ENCODE measurements at places on chromosomes 5 and 9. TPM values are rescaled to one million over a fixed set of nuclear protein-coding genes. Genes with fewer than 3 reads are reported as not detected.

The IL13 gene
- not detected for total RNA-seq

The RFESD gene
- total RNA-seq: 98.0 TPM

The ZFP2 gene
- 0.56 TPM for total RNA-seq

The PTGES gene
- not detected for total RNA-seq

The CCL28 gene
- total RNA-seq: 1.0 TPM

GRCh38 chr5:172162323-172162986 lies 25.6 kb downstream of the STK10 start:
- no peak overlapping the region for H3K27ac ChIP-seq
- no peak overlapping the region for H3K4me3 ChIP-seq
- H3K4me1 ChIP-seq: no peaks in the 10 kb centered on the region
- no peak for DNase-seq
- H3K27me3 ChIP-seq: no peaks in the 10 kb centered on the region

- H3K36me3 ChIP-seq: no peaks in the 10 kb centered on the region
- no peak for DNase-seq
- H3K4me1 ChIP-seq: peaks cover 19% of the 10 kb centered on the region
- H3K4me3 ChIP-seq: no peak overlapping the region
- H3K27ac ChIP-seq: no peak overlapping the region
Observed at GRCh38 chr5:135016861-135017290, 17.2 kb downstream of the PITX1 start.

- H3K27me3 ChIP-seq: no peaks in the 10 kb centered on the region
- no peak overlapping the region for H3K4me3 ChIP-seq
- peaks cover 3% of the 10 kb centered on the region for H3K4me1 ChIP-seq
- H3K27ac ChIP-seq: no peak overlapping the region
- H3K36me3 ChIP-seq: no peaks in the 10 kb centered on the region
Observed at GRCh38 chr5:143376911-143377813, 26.3 kb downstream of the NR3C1 start.

DNA sequence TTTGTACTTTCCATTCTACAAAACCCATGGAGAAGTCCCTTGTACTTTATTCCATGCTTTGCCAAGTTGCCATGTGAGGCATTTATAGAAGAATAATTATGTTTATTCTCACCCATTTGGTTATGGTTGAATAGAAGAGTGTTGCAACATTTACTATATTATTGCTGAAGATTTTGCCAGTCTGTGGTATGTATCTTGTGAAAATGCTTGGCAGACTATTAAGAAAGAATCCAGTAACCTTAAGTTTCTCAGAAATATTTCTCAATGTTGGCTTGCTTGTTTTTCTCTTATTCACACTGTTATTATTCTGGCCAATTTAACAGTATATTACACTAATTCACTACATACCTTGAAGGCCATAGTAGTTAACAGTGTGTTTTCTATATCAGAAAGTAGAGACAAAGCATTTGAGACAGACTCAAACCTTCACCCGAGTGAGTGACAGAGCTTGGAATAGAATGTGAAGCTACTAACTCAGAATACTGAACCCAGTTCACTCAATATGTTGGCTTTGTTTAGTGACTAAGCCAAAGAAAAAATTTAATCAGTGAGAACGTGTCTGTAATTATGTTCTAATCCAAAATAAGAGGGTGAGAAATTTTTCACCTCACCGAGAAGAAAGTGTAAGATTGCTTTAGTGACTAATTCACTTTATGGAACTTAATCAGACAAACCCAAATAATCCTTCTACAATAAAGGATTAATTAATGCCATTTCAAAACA lies 184.4 kb downstream of the CWC27 start:
- H3K27ac ChIP-seq: no peak overlapping the region
- no peak overlapping the region for H3K4me3 ChIP-seq
- no peak for DNase-seq
- no peaks in the 10 kb centered on the region for H3K4me1 ChIP-seq
- H3K36me3 ChIP-seq: no peaks in the 10 kb centered on the region
- no peaks in the 10 kb centered on the region for H3K27me3 ChIP-seq

DNA sequence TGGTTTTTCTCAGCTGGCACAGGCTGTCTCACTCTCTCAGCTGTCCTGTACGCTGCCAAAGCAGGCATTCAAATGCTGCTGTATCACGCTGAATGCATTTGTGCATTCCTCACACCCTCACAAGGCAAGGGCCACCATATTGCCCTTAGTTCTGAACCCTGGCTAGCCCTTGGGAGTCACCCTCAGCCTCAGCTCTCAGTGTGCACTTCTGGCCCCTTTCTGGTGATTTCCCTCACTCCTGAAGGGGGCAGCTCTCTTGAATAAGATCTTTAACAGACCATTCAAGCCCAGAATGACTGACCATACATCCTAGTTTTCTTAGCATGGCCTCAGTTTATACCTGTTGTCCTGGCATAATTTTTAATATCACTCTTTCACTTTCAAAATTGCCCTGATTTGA lies 84.3 kb downstream of the HTR1A start:
- no peaks in the 10 kb centered on the region for H3K36me3 ChIP-seq
- no peaks in the 10 kb centered on the region for H3K4me1 ChIP-seq

GRCh38 chr9:115106642-115107041 lies 11.3 kb downstream of the TNC start:
- H3K36me3 ChIP-seq: no peaks in the 10 kb centered on the region
- H3K27ac ChIP-seq: peak overlapping the region; percentile 57
- no peaks in the 10 kb centered on the region for H3K27me3 ChIP-seq
- H3K4me1 ChIP-seq: peaks cover 19% of the 10 kb centered on the region

- no peak overlapping the region for H3K4me3 ChIP-seq
- DNase-seq: no peak
- H3K27me3 ChIP-seq: no peaks in the 10 kb centered on the region
- no peak overlapping the region for H3K27ac ChIP-seq
Observed at GRCh38 chr9:114072184-114073140, 5.6 kb downstream of the AMBP start.

- H3K4me3 ChIP-seq: no peak overlapping the region
- H3K27ac ChIP-seq: no peak overlapping the region
- H3K27me3 ChIP-seq: no peaks in the 10 kb centered on the region
Observed at GRCh38 chr5:171437286-171437821, 17.9 kb downstream of the FGF18 start.

- H3K36me3 ChIP-seq: no peaks in the 10 kb centered on the region
- peaks cover 58% of the 10 kb centered on the region for H3K4me1 ChIP-seq
- DNase-seq: peak; percentile 84
- no peaks in the 10 kb centered on the region for H3K27me3 ChIP-seq
Observed at GRCh38 chr5:177362610-177363507, 5.1 kb downstream of the RGS14 start.

- no peaks in the 10 kb centered on the region for H3K27me3 ChIP-seq
- no peak overlapping the region for H3K27ac ChIP-seq
- DNase-seq: no peak
- H3K36me3 ChIP-seq: no peaks in the 10 kb centered on the region
- H3K4me3 ChIP-seq: no peak overlapping the region
Observed at GRCh38 chr5:31641059-31641458, 2.1 kb downstream of the PDZD2 start.

- H3K4me3 ChIP-seq: no peak overlapping the region
- no peaks in the 10 kb centered on the region for H3K27me3 ChIP-seq
- H3K27ac ChIP-seq: no peak overlapping the region
- no peaks in the 10 kb centered on the region for H3K4me1 ChIP-seq
- no peak for DNase-seq
Observed at GRCh38 chr9:27338527-27338903, 41.6 kb upstream of the EQTN start.

GRCh38 chr5:63495225-63495624 lies 467.0 kb downstream of the HTR1A start:
- no peak overlapping the region for H3K4me3 ChIP-seq
- H3K4me1 ChIP-seq: no peaks in the 10 kb centered on the region
- no peak overlapping the region for H3K27ac ChIP-seq
- no peaks in the 10 kb centered on the region for H3K36me3 ChIP-seq

GRCh38 chr5:56335212-56335611 lies 102.1 kb upstream of the ANKRD55 start:
- no peaks in the 10 kb centered on the region for H3K27me3 ChIP-seq
- DNase-seq: no peak
- H3K27ac ChIP-seq: no peak overlapping the region
- no peak overlapping the region for H3K4me3 ChIP-seq
- no peaks in the 10 kb centered on the region for H3K36me3 ChIP-seq
- H3K4me1 ChIP-seq: no peaks in the 10 kb centered on the region

DNA sequence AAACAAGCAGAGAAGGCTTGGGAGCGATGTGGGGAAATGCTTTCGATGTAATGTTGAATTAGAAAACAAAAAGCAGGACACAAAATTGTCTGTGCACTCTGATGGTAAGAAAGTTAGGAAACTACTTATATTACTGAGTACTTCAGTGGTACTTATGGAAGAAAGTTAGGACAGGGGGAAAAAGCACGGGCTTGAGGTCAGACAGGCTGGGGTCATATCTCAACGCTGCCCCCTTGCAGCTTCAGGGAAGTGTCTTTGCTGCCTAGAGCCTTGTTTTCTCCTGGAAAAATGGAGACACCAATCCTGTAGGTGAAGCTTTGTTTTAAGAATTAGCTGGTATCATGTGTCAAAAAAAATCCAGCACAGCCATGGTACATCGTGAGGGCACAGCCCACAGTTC lies 23.0 kb downstream of the NEURL1B start:
- no peak overlapping the region for H3K27ac ChIP-seq
- H3K4me3 ChIP-seq: no peak overlapping the region
- no peaks in the 10 kb centered on the region for H3K27me3 ChIP-seq
- peaks cover 20% of the 10 kb centered on the region for H3K4me1 ChIP-seq

- no peaks in the 10 kb centered on the region for H3K36me3 ChIP-seq
- H3K4me1 ChIP-seq: no peaks in the 10 kb centered on the region
- no peaks in the 10 kb centered on the region for H3K27me3 ChIP-seq
- DNase-seq: no peak
- H3K4me3 ChIP-seq: no peak overlapping the region
- H3K27ac ChIP-seq: no peak overlapping the region
Observed at GRCh38 chr5:84301535-84301934, 83.1 kb downstream of the EDIL3 start.

GRCh38 chr9:137316012-137316981 lies 14.2 kb upstream of the NRARP start:
- no peaks in the 10 kb centered on the region for H3K27me3 ChIP-seq
- no peak overlapping the region for H3K27ac ChIP-seq
- no peaks in the 10 kb centered on the region for H3K36me3 ChIP-seq
- H3K4me1 ChIP-seq: peaks cover 3% of the 10 kb centered on the region

DNA sequence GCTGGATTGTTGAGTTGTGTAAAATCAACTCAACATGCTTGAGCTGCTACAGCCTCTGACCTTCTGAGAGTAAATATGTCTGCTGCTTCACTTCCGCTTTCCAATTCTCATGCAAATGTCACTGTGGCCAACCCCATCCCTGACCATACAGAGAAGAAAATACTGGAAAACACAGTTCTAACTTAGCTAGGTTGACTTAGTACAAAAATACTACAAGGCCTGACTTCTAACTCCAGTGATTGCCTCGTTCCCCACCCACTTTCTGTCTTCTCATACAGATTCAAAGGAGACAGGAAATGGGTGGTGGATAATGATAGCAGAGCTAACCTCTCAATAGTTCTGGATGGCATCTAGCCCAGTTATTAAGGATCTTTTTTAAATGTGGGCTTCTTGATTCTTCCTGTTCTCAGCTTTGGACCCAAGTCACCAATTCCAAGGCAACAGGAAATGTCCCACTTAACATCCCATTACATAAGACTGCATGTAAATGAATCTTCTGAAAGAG lies 226.6 kb upstream of the SLC24A2 start:
- H3K27ac ChIP-seq: no peak overlapping the region
- H3K4me3 ChIP-seq: no peak overlapping the region
- H3K36me3 ChIP-seq: no peaks in the 10 kb centered on the region
- H3K27me3 ChIP-seq: no peaks in the 10 kb centered on the region
- no peak for DNase-seq

DNA sequence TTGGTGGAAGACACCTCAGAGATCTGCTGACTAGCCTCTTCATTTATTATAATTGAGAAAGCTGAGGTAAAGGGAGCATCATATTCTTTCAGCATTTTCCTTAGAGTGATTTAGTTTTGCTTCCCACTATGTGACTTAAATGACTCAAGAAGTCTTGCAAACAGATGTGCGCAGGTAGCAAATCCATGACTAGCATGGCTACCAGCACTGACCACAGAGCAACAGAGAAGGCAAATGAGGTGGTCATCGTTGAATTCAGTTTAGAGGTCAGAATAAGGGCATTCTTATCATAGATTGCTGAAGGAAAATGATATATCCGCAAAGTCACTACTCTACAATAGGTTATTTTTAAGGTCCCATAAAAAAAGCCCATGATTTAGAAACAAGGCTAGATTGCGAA lies 162.2 kb downstream of the PIK3R1 start:
- no peak overlapping the region for H3K27ac ChIP-seq
- DNase-seq: no peak
- H3K4me3 ChIP-seq: no peak overlapping the region
- H3K4me1 ChIP-seq: no peaks in the 10 kb centered on the region

GRCh38 chr5:53089481-53089991 lies 20.0 kb downstream of the MOCS2 start:
- H3K4me3 ChIP-seq: no peak overlapping the region
- H3K27me3 ChIP-seq: no peaks in the 10 kb centered on the region
- DNase-seq: no peak
- H3K36me3 ChIP-seq: no peaks in the 10 kb centered on the region
- no peaks in the 10 kb centered on the region for H3K4me1 ChIP-seq

DNA sequence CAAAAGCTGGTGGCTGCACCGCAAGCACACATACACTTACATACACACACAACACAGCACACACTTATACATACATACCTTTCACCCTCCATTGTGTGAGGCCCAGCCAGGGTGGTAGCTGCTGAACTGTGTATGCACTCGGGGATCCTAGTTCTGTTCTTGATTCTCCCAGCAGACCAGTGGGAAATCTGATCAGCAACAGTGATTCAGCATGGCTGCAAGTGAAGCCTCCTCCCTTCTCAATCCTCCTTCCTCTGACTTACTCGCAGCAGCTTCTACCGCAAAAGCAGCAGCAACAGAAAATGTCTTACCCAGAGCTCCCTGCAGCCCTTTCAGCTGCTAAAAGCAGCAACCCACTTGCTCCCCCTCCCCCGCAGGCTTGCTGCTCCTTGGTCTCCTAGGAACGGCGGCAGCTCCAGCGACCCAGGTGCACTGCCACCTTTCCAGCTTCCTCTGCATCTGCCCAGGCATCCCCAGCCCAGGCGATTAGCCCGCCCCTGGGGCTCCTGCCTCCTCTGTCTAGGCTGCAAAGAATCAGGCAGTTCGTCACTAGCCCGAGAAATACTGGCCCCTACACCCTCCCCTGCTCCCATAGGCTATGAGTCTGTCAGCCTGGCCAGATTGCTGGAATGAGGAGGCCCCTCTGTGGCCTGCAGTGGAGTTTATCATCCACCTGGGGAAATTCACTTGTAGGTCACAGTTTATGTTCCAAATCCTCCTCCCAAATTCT lies at the start of gene KLHL3:
Gene KLHL3, minus strand, starts transcription at position 535 of the 730 bp plus-strand sequence. Its CDS starts 443 bp downstream, at position 92.
- no peaks in the 10 kb centered on the region for H3K27me3 ChIP-seq
- H3K27ac ChIP-seq: peak within 1 kb of the TSS; percentile 37

DNA sequence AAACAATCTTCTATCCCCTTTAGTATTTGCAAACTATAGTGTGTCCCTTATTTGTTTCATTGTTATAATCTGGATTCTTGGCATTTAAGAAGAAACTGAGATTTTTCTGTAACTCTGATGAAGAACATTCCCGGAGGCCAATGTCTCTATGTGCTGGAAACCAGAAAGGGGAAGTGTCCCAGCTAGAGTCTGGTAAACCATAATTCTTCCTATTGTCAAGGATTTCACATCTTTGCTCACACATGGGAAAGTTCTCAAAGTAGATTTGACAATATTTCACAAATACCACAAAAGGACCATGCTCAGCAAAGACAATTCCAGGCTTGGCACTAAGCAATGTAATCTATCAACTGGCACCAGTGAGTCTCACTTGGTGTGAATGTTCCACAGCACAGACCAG lies 146.8 kb downstream of the MUSK start:
- no peaks in the 10 kb centered on the region for H3K4me1 ChIP-seq
- no peak overlapping the region for H3K4me3 ChIP-seq
- no peak overlapping the region for H3K27ac ChIP-seq
- H3K27me3 ChIP-seq: no peaks in the 10 kb centered on the region
